ENCODE measurements at places on chromosomes 3 and 15.

GRCh38 chr3:71709908-71710511 lies 15.2 kb downstream of the EIF4E3 start:
- no peak for DNase-seq

DNA sequence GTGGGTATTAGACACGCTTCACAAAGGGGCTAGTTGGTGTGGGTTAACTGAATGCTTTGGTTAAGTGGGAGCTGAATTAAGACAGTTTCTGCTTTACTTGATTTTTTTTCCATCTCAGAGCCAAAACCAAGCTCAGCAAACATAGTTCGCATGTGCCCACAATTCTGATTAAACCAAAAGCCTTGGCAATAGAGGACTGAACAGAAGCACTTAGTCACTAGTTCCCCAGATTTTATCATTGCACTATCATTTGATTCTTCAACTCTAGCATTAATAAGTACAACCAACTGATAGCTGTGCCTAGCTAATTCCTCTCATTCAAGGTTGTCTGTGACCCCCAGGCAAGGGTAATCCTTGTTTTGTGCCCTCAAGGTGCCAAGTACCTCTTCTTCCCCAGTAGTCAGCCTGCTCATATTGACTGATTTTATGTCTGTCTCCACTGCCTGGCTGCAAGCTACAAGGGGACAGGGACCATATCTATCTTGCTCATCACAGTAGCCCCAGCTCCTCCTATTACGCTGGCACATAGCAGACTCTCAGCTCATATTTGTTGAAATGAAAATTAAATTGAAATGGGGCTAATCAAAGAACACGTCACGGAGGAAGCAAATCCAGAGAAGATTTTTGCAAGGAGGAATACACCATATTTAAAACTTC lies 9.9 kb upstream of the ARHGEF3 start:
- no peak for DNase-seq

DNA sequence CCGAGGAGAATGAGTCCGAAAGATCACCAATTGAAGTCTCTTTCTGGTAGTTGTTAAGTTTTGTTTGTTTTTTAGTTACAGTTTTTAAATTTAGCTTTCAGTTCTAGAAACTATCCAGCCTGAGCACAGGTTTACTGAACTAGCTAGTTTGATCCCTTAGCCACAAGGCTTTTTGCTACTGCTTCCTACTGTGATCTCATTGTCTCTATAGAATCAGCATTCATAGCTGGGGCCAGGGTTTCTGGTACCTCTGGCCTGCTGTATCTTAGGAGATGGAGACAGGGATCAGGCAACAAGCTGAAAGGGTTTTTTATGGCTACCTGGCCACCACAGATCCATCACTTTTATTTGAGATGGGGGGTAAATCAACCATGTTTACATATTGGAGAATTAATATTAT lies 37.0 kb downstream of the GOLM2 start:
- DNase-seq, result peak; percentile 27

GRCh38 chr3:127988770-127989557 lies 63.3 kb upstream of the SEC61A1 start:
- no peak for DNase-seq

GRCh38 chr3:71453822-71454511 lies 129.6 kb downstream of the FOXP1 start:
- no peak for DNase-seq

DNA sequence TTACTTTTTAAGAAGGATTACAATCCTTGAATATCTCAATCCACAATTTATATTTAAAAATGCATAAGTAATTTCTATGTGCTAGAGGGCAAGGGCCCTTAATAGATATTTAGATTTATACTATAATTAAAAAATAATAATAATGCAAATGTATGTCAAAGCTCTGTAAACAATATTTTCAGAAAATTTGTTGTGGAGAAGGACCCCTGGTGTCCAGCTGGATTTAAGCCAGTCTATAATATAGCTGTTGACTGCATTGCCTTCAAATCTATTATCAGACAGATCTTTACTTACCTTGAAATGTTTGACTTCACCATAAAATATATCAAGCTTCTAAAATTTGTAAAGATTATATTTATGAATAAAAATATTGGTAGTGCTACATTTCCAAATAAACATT lies 65.6 kb downstream of the ZBTB20 start:
- no peak for DNase-seq

DNA sequence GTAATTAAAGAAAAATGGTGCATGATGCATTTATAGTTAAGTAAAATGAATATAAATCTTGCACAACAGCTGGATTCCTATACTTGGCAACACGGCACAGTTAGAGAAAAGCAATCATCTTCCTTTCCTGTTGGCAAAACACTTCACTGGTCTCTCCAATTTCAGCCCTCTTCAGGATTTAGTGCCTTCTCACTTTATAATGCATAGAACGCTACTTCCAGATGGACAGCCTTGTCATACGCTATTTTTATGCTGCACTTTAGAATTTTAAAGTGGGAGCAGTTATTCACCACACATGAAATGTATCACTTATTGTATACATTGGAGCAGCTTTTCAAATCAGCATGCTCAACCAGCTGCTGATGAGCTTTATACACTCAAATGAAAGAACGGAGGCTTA lies 194.4 kb upstream of the GBE1 start:
- DNase-seq, result no peak

All from iPS DF 6.9 (cell line).